ENCODE measurements at places on chromosomes 5 and 9. TPM values are rescaled to one million over a fixed set of nuclear protein-coding genes. Genes with fewer than 3 reads are reported as not detected.

ADCY2 gene
- total RNA-seq, result not detected

HDAC3 gene
- total RNA-seq, result 70.0 TPM

GRCh38 chr9:90838098-90838497 is 36.5 kb downstream of the SYK start:
- H3K4me1 ChIP-seq, result no peaks in the 10 kb centered on the region
- DNase-seq, result no peak
- no peak overlapping the region for H3K27ac ChIP-seq
- no peak overlapping the region for H3K4me3 ChIP-seq
- no peaks in the 10 kb centered on the region for H3K36me3 ChIP-seq
- H3K27me3 ChIP-seq, result no peaks in the 10 kb centered on the region

GRCh38 chr9:83655433-83655832 is 32.5 kb downstream of the IDNK start:
- no peak for DNase-seq
- H3K27ac ChIP-seq, result no peak overlapping the region

ARAP3 gene
- total RNA-seq, result 13.5 TPM

C9 gene
- total RNA-seq, result not detected

DNA sequence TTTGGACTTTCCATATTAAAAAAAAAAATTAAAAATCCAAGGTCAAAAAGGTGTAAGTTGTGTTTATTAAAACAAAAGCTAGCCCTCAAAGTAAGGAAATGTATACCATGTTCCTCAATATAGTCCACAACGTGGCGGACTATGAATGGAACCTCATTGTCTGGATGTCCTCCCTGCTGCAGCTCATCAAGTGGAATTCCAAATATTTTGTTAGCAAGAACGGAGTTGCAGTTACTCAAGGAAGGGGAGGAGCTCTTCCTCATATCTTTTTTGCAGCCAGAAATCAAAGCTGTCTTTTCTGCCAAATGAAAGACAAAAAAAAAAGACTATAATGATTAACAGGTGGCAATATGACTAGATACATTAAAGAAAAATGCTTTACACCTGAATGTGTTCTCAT is 14.0 kb downstream of the FAM13B start:
- peaks cover 6% of the 10 kb centered on the region for H3K4me1 ChIP-seq
- no peak for DNase-seq
- H3K27ac ChIP-seq, result no peak overlapping the region
- no peak overlapping the region for H3K4me3 ChIP-seq
- no peaks in the 10 kb centered on the region for H3K27me3 ChIP-seq

- no peaks in the 10 kb centered on the region for H3K27me3 ChIP-seq
- no peaks in the 10 kb centered on the region for H3K36me3 ChIP-seq
- DNase-seq, result no peak
- no peak overlapping the region for H3K27ac ChIP-seq
Observed at GRCh38 chr9:20331095-20331685, 291.1 kb downstream of the MLLT3 start.

FAM170A gene
- not detected for total RNA-seq

- no peak overlapping the region for H3K4me3 ChIP-seq
- H3K27me3 ChIP-seq, result no peaks in the 10 kb centered on the region
- no peaks in the 10 kb centered on the region for H3K4me1 ChIP-seq
- no peak overlapping the region for H3K27ac ChIP-seq
- no peaks in the 10 kb centered on the region for H3K36me3 ChIP-seq
- DNase-seq, result no peak
Observed at GRCh38 chr9:116760636-116761035, 73.5 kb downstream of the TRIM32 start.

DNA sequence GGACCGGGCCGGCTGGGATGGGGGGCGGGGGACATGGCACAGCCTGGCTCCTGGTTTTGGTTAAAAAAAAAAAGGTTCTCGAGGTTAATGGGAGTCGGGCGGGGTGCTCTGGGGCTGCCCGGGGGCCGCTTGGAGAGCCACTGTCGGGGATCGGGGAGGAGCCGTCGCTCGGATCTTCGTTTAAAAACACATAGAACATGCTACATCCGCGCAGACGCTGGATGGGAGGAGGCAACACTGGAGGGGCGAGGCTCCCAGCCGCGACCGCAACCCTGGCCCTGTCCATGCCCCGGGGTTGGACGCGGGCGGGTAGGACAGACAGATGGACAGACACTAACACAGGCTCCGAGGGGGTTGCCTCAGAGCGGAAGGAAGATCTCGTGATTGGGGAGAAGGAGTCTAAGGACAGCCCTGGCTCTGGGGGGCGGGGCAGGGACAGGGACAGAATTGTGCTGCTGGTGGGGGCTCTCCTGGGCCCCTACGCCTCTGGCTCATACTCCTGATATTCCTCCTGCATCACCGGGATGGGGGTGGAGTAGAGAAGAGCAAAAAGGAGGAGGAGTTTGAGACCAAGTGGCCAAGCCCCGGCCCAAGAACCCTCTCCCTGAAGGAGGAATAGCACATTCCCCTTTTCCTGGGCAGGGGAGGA is 9.9 kb downstream of the SNCB start:
- no peaks in the 10 kb centered on the region for H3K4me1 ChIP-seq
- H3K27ac ChIP-seq, result no peak overlapping the region
- no peak for DNase-seq
- no peak overlapping the region for H3K4me3 ChIP-seq
- H3K36me3 ChIP-seq, result no peaks in the 10 kb centered on the region
- peaks cover 4% of the 10 kb centered on the region for H3K27me3 ChIP-seq

DNA sequence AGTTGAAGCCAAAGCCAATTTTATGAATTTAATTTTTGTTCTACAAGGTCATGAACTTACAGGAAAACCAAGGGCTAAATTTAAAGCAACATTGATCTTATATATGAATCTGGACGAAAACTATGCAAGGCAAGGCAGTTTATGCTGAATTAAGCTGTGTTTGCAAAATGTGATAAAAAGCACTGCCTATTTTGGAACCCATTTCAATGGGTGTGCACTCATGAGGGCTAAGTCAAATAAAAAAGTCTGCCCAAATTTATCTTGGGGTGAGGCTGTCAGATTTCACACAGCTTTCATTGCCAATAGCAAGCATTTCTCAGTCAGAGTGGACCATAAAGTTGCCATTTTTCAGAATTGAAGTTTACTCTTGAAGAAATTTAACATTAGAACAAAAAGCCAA is 199.9 kb downstream of the LURAP1L start:
- no peak for DNase-seq
- H3K36me3 ChIP-seq, result no peaks in the 10 kb centered on the region
- H3K4me1 ChIP-seq, result no peaks in the 10 kb centered on the region
- no peak overlapping the region for H3K4me3 ChIP-seq
- H3K27ac ChIP-seq, result no peak overlapping the region
- H3K27me3 ChIP-seq, result no peaks in the 10 kb centered on the region

DNA sequence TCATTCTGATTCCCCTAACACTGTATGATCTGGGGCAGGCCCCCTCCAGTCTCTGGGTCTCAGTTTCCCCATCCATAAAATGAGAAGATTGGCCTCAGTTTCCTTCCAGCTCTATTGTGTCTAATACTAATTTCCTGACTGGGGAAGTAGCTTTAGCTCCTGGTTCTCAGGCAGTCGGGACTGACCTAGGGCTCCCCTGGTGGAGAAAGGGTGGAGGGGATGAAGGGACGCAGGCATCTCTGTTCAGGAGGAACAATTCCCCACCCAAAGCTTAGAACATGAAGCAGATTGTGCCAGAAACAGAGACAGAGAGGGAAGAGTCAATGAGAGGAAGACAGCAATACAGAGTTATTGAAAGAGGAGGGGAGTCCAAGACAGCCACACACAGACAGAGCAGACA is 14.2 kb upstream of the PTGS1 start:
- H3K4me3 ChIP-seq, result no peak overlapping the region
- no peaks in the 10 kb centered on the region for H3K27me3 ChIP-seq
- no peak for DNase-seq
- H3K27ac ChIP-seq, result no peak overlapping the region
- H3K4me1 ChIP-seq, result no peaks in the 10 kb centered on the region
- no peaks in the 10 kb centered on the region for H3K36me3 ChIP-seq

DTWD2 gene
- total RNA-seq, result 5.8 TPM

Measured in naive thymus-derived CD4-positive, alpha-beta T cell (primary cell).